ENCODE measurements at places on chromosomes 7 and 10. TPM values are rescaled to one million over a fixed set of nuclear protein-coding genes. Genes with fewer than 3 reads are reported as not detected.

DNA sequence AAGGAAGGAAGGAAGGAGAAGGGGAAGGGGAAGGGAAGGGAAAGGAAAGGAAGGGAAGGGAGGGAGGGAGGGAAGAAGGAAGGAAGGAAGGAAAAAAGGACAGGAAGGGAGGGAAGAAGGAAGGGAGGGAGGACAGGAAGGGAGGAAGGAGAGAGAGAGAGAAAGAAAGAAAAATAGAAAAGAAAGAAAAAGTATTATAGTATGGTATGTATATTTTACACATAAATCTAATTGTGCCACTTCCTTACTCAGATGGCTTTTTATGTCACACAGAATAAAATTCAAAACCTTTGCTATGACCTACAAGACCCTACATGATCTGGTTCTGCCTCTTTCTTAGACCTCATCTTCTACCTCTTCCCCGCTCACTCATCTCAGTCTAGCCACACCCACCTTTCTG lies 1016.9 kb upstream of the AUTS2 start:
- no peaks in the 10 kb centered on the region for H3K36me3 ChIP-seq
- no peak overlapping the region for H3K27ac ChIP-seq
- H3K27me3 ChIP-seq, result no peaks in the 10 kb centered on the region
- H3K4me3 ChIP-seq, result no peak overlapping the region
- no peak for DNase-seq

GRCh38 chr10:70561558-70561957 lies 41.0 kb downstream of the PRF1 start:
- no peaks in the 10 kb centered on the region for H3K27me3 ChIP-seq
- peaks cover 38% of the 10 kb centered on the region for H3K36me3 ChIP-seq
- H3K27ac ChIP-seq, result no peak overlapping the region
- H3K4me3 ChIP-seq, result no peak overlapping the region
- peaks cover 40% of the 10 kb centered on the region for H3K4me1 ChIP-seq
- DNase-seq, result no peak

DNA sequence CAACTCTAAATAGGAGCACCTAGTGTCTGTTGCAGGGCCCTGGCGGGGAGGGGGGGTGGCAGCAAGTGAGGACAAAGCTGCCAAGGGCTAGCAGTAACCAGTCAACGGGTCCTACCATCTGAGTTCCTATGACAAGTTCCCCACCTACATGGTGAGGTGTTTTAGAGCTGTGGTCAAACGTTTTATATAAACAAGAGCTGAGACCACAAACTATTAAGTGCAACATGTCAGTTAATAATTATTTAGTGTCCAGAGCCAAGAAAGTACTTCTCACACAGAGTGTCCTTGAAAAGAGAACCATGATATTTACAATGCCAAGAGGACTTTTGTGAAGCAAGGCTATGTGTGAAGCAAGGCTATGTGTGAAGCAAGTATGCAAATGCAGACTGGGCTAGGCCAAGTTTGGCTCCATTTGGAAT lies 434.7 kb downstream of the TNS3 start:
- H3K27me3 ChIP-seq, result no peaks in the 10 kb centered on the region
- no peak overlapping the region for H3K27ac ChIP-seq
- peaks cover 31% of the 10 kb centered on the region for H3K4me1 ChIP-seq
- no peak overlapping the region for H3K4me3 ChIP-seq
- no peak for DNase-seq

GRCh38 chr7:11232462-11232861 lies 258.8 kb downstream of the PHF14 start:
- no peaks in the 10 kb centered on the region for H3K27me3 ChIP-seq
- DNase-seq, result no peak
- H3K4me3 ChIP-seq, result no peak overlapping the region
- peaks cover 18% of the 10 kb centered on the region for H3K4me1 ChIP-seq

Gene ZNF722
- total RNA-seq, result not detected

GRCh38 chr7:38321515-38321944 lies 48.1 kb upstream of the TARP start:
- H3K4me3 ChIP-seq, result no peak overlapping the region
- H3K27ac ChIP-seq, result no peak overlapping the region
- DNase-seq, result no peak
- peaks cover 5% of the 10 kb centered on the region for H3K4me1 ChIP-seq
- H3K36me3 ChIP-seq, result no peaks in the 10 kb centered on the region

Gene NRP1
- 36.5 TPM for total RNA-seq

GRCh38 chr7:45601816-45602540 lies 27.8 kb downstream of the ADCY1 start:
- H3K36me3 ChIP-seq, result no peaks in the 10 kb centered on the region
- H3K27me3 ChIP-seq, result no peaks in the 10 kb centered on the region
- no peak overlapping the region for H3K4me3 ChIP-seq
- H3K27ac ChIP-seq, result no peak overlapping the region

DNA sequence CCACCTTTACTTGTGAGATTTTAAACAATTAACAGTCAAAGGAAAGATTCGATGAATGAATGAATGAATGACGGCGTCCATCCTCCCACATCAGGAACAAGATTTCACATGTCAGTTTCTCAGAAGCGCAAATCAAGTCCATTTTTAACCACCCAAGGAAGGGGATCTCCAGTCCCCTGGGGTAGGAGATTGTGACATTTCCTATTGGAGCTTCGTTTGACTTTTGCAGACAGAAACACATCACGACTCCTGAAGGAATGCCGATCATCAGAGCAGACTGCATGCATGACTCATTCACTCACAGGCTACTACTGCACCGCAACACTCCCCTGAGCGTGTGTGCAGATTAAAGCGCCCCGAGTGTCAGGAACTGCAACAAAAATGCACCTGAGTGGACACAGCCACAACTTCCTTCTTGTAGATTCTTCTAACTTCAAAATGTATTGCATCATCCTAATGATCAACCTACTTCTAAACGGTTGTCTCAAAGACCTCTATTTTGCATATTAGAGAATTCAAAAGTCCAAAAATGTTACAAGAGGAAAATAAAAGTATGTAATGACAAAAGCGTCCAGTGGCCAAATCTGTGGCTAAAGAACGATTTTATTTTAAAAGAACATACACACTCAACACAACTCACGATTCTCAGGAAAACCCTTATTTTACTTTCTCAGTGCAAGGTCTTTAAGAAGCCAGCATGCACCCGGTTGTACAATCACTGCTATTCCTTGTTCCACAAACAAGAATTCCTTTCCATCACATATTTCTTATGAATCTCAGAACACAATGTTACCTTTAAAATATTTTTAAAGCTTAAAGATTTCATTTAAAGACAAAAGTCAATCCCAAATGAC lies 172.6 kb downstream of the FAM107B start:
- H3K4me3 ChIP-seq, result no peak overlapping the region
- DNase-seq, result no peak
- no peaks in the 10 kb centered on the region for H3K36me3 ChIP-seq
- H3K4me1 ChIP-seq, result peaks cover 24% of the 10 kb centered on the region
- no peak overlapping the region for H3K27ac ChIP-seq

Gene HOXA6
- total RNA-seq, result not detected

Gene SLC37A3
- 46.1 TPM for total RNA-seq

Gene LLCFC1
- total RNA-seq, result not detected

Gene MNX1
- not detected for total RNA-seq

Gene C10orf67
- total RNA-seq, result not detected

Gene STK32C
- 7.1 TPM for total RNA-seq

- no peaks in the 10 kb centered on the region for H3K27me3 ChIP-seq
- H3K4me1 ChIP-seq, result peaks cover 12% of the 10 kb centered on the region
- H3K27ac ChIP-seq, result no peak overlapping the region
- no peak for DNase-seq
- H3K4me3 ChIP-seq, result no peak overlapping the region
Measured at GRCh38 chr10:19252531-19252930, 203.9 kb downstream of the MALRD1 start.

Gene HOXA5
- total RNA-seq, result 24.8 TPM

Gene HMX3
- not detected for total RNA-seq

Gene SFXN3
- 78.4 TPM for total RNA-seq

GRCh38 chr10:4889959-4890358 lies 64.0 kb downstream of the AKR1E2 start:
- no peak for DNase-seq
- no peak overlapping the region for H3K4me3 ChIP-seq
- no peak overlapping the region for H3K27ac ChIP-seq
- H3K27me3 ChIP-seq, result no peaks in the 10 kb centered on the region

DNA sequence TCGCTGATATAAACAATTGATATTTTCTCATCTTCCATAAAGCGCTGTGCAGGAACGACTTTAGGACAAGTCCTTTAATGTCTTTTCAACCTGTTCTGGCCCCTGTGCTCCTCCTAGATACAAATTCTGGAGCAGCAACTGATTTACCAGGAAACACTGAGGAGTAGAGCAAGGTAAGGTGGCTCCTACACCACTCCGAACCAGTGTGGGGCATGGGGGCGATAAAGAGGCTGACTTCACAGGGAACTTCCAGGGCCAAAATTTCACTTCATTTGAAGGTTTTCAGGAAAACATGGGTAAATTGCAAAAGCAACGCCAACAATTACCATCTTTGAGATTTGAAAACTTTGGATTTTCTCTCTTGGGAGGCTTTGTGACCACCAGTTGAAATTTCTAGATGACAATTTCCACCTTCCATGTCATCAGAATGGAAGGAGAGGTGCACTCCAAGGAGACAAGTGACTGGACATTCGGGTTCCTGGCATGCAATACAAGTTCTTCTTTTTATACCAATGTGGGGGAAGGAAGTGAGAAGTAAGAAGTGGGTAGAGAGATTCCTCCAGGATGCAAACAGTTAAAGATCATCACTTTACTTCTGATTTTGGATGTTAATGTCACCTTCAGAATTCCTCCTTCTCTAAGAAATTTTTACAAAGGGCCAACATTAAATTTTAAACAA lies 118.5 kb downstream of the FAM107B start:
- no peak overlapping the region for H3K27ac ChIP-seq
- DNase-seq, result no peak
- H3K4me1 ChIP-seq, result peaks cover 11% of the 10 kb centered on the region
- no peaks in the 10 kb centered on the region for H3K36me3 ChIP-seq

Gene NPC1L1
- total RNA-seq, result 0.57 TPM

GRCh38 chr10:61342858-61343572 lies 110.2 kb downstream of the TMEM26 start:
- no peaks in the 10 kb centered on the region for H3K27me3 ChIP-seq
- H3K36me3 ChIP-seq, result no peaks in the 10 kb centered on the region
- H3K27ac ChIP-seq, result no peak overlapping the region
- no peak overlapping the region for H3K4me3 ChIP-seq
